Common myeloid progenitor, CD34-positive (primary cell): ENCODE measurements at places on chromosomes 16 and 17.

GRCh38 chr16:49639739-49640431 lies 216.0 kb downstream of the ZNF423 start:
- no peak for DNase-seq
- peaks cover 8% of the 10 kb centered on the region for H3K4me1 ChIP-seq
- H3K36me3 ChIP-seq: no peaks in the 10 kb centered on the region
- no peak overlapping the region for H3K4me3 ChIP-seq
- H3K27me3 ChIP-seq: no peaks in the 10 kb centered on the region

DNA sequence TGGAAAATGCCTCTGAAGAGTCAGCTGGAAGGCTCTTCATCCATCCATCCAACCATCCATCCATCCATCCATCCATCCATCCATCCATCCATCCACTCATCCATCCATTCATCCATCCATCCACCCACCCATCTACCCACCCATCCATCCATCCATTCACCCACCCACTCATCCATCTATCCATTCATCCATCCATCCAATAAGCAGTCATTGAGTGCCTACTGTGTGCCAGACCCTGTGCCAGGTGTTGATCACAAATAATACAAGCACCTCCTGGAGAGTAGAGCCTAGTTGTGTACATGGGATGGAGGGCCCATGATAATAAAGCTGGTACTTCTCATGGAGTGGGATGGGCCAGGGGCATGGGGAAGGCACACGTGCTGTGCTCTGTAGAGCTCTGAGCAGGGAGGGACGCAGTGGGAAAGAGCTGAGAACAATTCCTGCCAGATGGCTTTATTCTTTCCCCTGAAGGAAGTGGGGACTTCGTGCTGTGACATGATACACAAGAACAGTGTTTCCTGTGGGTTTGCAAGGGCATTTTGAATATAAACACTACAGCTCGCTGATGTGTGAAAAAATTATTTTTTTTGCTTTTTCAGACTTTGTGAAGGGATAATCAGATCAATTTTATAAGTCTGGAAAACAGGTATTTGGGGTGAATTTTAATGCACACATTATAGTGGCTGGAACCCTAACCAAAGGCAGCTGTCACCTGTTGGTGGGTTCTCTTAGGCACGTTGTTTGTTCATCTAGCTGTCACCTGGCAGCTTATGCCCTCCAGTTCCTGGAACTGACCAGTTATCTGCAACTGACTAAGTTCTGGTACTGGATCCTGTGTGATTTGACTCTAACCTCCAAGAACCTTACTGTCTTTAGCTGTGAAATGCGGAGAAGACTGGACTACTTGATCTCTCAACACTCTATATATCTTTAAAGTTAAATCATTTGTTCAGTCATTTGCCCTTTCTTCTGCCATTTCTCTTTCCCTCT lies 61.3 kb downstream of the PRKCB start:
- no peaks in the 10 kb centered on the region for H3K27me3 ChIP-seq
- H3K4me3 ChIP-seq: peak overlapping the region; percentile 30
- H3K4me1 ChIP-seq: peaks cover 71% of the 10 kb centered on the region

- no peak overlapping the region for H3K4me3 ChIP-seq
- DNase-seq: no peak
- H3K4me1 ChIP-seq: no peaks in the 10 kb centered on the region
- H3K36me3 ChIP-seq: no peaks in the 10 kb centered on the region
Measured at GRCh38 chr17:7825206-7825990, 8.6 kb upstream of the KDM6B start.

GRCh38 chr17:39092692-39093230 lies 58.7 kb downstream of the PLXDC1 start:
- DNase-seq: peak; percentile 50
- H3K4me3 ChIP-seq: no peak overlapping the region
- no peaks in the 10 kb centered on the region for H3K36me3 ChIP-seq
- peaks cover 48% of the 10 kb centered on the region for H3K27me3 ChIP-seq

- H3K4me1 ChIP-seq: peaks cover 4% of the 10 kb centered on the region
- peak; percentile 73 for DNase-seq
- H3K27ac ChIP-seq: no peak overlapping the region
- H3K36me3 ChIP-seq: peaks cover 2% of the 10 kb centered on the region
- no peaks in the 10 kb centered on the region for H3K27me3 ChIP-seq
- H3K4me3 ChIP-seq: no peak overlapping the region
Measured at GRCh38 chr17:68248891-68249290, 1.0 kb downstream of the AMZ2 start.

- no peaks in the 10 kb centered on the region for H3K27me3 ChIP-seq
- no peak overlapping the region for H3K4me3 ChIP-seq
- no peak overlapping the region for H3K27ac ChIP-seq
- H3K36me3 ChIP-seq: no peaks in the 10 kb centered on the region
- no peak for DNase-seq
Measured at GRCh38 chr16:78903237-78903636, 697.3 kb downstream of the MAF start.

- no peaks in the 10 kb centered on the region for H3K36me3 ChIP-seq
- H3K27ac ChIP-seq: no peak within 1 kb of the TSS
- peaks cover 16% of the 10 kb centered on the region for H3K4me1 ChIP-seq
- H3K4me3 ChIP-seq: no peak within 1 kb of the TSS
- peak; percentile 19 for DNase-seq
- H3K27me3 ChIP-seq: peaks cover 30% of the 10 kb centered on the region
Measured at GRCh38 chr16:77788181-77789084, at the start of gene VAT1L. Gene VAT1L (plus strand): TSS chr16:77788564. CDS start chr16:77788683, 119 bp downstream.

DNA sequence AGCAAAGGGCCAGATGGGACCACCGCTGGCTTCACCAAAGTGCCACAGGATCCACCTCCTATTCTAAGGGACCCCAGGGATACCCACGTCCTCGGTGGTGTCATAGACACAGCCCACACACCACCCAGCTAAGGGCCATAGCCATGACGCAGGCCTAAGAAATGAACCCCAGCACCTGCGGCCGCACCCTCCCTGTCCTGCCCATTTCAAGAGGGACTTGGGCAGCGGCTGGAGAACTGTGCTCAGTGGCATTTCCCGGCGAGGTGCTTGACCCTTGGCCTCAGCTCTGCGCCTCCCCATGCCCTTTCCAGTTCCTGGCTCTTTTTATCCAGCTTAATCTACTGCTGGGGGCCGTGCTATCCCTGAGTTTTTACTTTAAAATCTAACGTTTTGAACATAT lies 27.3 kb downstream of the ZNF778 start:
- no peak for DNase-seq
- no peak overlapping the region for H3K27ac ChIP-seq
- H3K4me3 ChIP-seq: no peak overlapping the region
- H3K36me3 ChIP-seq: no peaks in the 10 kb centered on the region
- H3K4me1 ChIP-seq: peaks cover 22% of the 10 kb centered on the region

GRCh38 chr16:54424043-54424451 lies 137.5 kb upstream of the IRX3 start:
- H3K4me3 ChIP-seq: no peak overlapping the region
- H3K27ac ChIP-seq: no peak overlapping the region
- DNase-seq: no peak
- no peaks in the 10 kb centered on the region for H3K27me3 ChIP-seq
- H3K36me3 ChIP-seq: no peaks in the 10 kb centered on the region
- H3K4me1 ChIP-seq: no peaks in the 10 kb centered on the region

DNA sequence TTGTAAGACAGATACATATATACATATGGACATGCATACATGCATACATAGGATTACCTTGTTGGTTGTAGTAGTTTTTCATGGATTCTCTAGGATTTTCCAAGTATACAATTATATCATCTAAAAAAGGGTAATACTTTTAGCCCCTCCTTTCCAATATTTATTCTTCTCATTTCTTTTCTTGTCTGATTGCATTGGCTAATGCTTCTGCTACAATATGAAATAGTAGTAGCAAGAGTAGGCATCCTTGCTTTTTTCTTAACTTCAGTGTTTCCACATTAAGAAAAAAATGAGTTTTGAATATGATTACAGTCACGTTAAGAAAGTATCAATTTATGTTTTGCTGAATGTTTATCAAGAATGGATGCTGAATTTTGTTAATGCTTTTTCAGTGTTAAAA lies 58.0 kb downstream of the RBFOX3 start:
- H3K27ac ChIP-seq: no peak overlapping the region
- no peaks in the 10 kb centered on the region for H3K36me3 ChIP-seq
- no peaks in the 10 kb centered on the region for H3K27me3 ChIP-seq
- no peak for DNase-seq

DNA sequence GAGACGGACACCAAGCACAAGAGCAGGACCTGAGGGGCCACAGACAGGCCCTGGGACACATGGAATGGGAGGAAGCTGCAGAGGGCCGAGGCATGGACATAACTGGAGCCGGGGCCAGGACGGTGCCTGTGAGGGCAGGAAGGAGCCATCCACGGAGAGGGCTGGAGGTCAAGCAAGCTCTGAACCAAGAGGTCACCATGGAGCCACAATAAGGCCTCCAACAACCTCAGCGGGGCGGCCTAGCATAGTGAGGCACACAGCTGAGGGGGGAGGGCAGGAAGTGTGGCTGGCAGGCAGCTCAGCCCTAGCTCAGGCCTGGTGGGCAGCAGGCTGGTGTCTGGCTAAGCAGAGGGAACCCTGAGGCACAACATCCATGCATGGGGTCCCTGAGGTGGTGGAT lies 4.4 kb downstream of the MCRIP1 start:
- DNase-seq: no peak
- no peak overlapping the region for H3K27ac ChIP-seq
- peaks cover 9% of the 10 kb centered on the region for H3K36me3 ChIP-seq
- no peak overlapping the region for H3K4me3 ChIP-seq

- H3K4me1 ChIP-seq: no peaks in the 10 kb centered on the region
- no peak overlapping the region for H3K4me3 ChIP-seq
- H3K27ac ChIP-seq: no peak overlapping the region
- peaks cover 3% of the 10 kb centered on the region for H3K36me3 ChIP-seq
Measured at GRCh38 chr16:22320572-22321339, 23.5 kb downstream of the POLR3E start.

GRCh38 chr16:88920618-88921590 lies 54.4 kb upstream of the PABPN1L start:
- H3K27ac ChIP-seq: peak overlapping the region; percentile 74
- no peak overlapping the region for H3K4me3 ChIP-seq
- peaks cover 91% of the 10 kb centered on the region for H3K4me1 ChIP-seq
- H3K36me3 ChIP-seq: peaks cover 15% of the 10 kb centered on the region
- H3K27me3 ChIP-seq: no peaks in the 10 kb centered on the region

DNA sequence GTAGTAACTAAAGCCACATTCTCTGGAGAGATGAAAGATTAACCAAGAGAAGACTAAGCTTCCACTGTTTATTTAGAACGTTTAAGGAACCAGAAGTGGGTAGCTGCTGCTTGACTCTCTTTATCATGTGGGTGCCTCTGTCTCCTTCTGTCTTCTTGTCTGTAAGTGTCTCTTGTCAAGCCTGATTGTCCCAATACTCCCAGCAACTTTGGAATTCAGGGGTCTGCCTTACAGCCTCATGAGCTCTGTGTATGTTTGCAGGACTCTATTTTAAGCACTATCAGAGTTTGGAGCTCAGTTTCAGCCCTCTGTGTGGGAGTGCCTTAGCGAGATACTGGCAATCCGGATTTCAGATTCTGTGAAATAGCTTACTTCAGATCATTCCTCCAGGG lies 29.3 kb upstream of the SPACA3 start:
- H3K4me3 ChIP-seq: no peak overlapping the region
- H3K36me3 ChIP-seq: no peaks in the 10 kb centered on the region
- H3K27ac ChIP-seq: no peak overlapping the region
- no peaks in the 10 kb centered on the region for H3K27me3 ChIP-seq
